ENCODE measurements at places on chromosomes 4 and X.

DNA sequence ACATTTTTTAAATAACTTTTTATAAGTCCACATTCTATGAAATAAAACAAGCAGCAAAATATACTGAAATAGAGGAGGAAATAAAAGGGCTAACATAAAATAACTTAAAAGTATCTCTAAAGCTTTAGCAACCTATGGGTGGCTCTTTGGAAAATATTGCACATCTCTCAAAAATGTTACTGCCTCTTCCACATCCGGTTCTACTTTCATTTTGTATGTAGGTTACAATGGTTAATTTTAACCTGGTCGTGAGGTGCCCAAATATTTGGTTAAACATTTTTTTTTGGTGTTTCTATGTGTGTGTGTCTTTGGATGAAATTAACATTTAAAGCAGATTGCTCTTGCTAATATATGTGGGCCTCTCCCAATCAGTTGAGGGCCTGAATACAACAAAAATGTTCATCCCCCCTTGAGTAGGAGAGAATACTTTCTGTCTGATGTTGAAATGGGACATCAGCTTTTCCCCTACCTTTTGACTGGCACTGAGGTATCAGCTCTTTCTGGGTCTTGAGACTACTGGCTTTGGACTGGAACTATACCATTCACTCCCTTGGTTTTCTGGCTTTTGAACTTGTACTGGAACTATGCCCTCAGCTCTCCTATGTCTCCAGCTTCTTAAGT, 353.0 kb downstream of the ADAM29 start:
- DNase-seq = no peak

GRCh38 chrX:110954428-110955100, 141.4 kb upstream of the PAK3 start:
- DNase-seq = no peak

GRCh38 chr4:85953651-85954018, 406.2 kb downstream of the MAPK10 start:
- DNase-seq = no peak

DNA sequence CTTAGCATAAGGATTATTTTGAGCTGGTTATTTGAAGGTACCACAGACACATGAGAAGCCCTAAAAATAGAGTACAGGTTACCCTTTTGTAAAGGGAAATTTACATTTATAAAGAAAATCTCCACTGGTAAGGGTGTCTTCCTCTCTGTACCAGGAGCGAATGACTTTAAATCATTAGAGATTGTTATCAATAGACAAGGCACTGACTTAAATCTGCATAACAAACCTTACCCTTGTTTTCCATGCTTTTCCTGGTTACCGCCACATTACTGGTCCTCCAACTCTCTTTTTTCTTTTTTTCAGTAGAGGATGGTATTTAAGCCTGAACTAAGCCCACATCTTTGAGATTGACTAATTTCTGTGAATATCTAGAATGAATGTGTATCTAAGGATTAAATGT, 129.8 kb downstream of the SLC7A11 start:
- no peak for DNase-seq

GRCh38 chrX:45083314-45083713, 117.4 kb downstream of the DIPK2B start:
- no peak for DNase-seq

DNA sequence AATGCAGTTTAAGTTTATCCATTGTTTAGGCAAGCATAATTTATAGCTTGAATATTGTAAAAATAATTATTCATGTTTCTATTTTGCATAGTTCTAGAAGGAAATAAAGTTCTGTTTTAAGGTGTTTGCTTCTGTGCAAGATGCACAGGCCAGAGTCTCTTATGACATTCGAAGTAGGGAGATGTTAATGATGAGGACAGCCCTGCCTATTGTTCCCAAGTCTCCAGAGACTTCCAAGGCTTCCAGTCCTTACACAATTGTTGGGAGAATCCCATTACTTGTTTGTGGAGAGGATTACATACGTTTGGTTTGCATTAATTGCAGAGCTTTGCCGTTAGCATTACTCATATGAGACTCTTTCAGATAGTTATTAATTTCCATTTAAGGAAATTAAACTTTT, 96.2 kb upstream of the ANK2 start:
- no peak for DNase-seq

- DNase-seq = no peak
Observed at GRCh38 chr4:20127626-20128025, 124.1 kb upstream of the SLIT2 start.

GRCh38 chrX:43333543-43333942, 322.6 kb upstream of the MAOA start:
- no peak for DNase-seq

- no peak for DNase-seq
Observed at GRCh38 chrX:74523870-74524735, 90.3 kb downstream of the RLIM start.

GRCh38 chr4:116796022-116796421, 289.4 kb downstream of the TRAM1L1 start:
- no peak for DNase-seq

DNA sequence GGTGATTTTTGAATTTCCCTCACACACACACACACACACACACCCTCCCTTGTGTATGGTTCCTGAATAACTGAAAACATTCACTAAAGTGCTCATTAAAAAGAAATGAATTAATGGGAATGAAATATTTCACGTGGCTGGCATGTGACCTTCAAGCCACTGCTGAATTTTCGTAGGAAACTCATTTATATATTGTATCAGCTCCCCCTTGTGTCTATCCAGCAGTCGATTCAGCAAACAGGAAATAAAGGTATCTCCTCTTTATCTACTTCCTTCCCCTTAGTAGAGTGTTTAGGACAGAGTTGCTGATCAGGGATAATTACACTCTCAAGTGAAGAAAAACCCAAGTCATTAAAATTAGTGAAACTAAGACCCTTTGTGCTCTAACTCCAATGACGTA, 912.6 kb upstream of the LCORL start:
- DNase-seq = no peak

- DNase-seq = no peak
Observed at GRCh38 chrX:93422693-93423092, 250.7 kb downstream of the NAP1L3 start.

GRCh38 chr4:79576429-79576753, 168.4 kb upstream of the GK2 start:
- DNase-seq = no peak

- no peak for DNase-seq
Observed at GRCh38 chr4:1792158-1792831, 798 bp upstream of the FGFR3 start.
